NCI-H1694 (cell line): ENCODE measurements at places on chromosomes 7 and 10.

GRCh38 chr10:80966326-80966986 lies 428.8 kb downstream of the SH2D4B start:
- no peak for DNase-seq

GRCh38 chr10:124116771-124117510 lies 23.5 kb upstream of the CHST15 start:
- no peak for DNase-seq

DNA sequence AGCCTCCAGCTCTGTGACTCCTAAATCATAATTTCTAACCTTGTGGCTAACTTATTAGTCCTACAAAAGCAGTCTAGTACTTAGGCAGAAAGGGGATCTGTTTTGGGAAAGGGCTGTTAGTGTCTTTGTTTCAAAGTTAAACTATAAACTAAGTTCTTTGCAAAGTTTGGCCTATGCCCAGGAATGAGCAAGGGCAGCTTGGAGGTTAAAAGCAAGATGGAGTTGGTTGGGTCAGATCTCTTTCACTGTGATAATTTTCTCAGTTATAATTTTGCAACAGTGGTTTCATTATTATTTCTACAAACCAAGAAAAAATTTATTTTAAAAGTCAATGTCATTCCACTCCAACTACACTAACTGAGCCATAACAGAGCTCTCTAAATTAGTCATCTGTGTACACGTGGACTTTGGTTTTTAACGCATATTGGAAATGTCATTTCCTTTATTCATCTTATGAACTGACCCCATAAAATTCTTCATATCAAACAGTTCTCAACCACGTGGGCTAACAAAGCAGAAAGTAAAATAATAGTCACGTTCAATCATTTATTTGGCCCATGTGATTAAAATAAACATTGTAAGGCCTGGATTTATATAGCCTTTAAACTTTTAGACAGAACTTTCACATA lies 143.2 kb upstream of the C7orf33 start:
- no peak for DNase-seq

DNA sequence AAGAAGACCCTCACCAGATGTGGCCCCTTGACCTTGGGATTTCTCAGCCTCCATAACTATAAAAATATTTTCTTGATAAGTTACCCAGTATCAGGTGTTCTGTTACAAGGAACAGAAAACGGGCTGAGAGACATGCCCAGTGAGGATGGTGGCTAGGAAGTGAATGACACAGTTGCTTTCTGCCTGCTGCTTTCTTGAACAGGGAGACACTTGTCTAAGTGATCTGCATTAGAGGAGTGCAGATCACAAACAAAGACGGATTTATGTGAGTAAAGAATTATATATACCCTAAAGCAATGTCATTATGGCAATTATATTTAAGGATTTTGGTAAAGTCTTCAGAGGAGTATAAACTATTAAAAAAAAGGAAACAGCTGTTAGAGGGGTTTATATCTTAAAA lies 169.2 kb upstream of the AHR start:
- no peak for DNase-seq

- no peak for DNase-seq
Observed at GRCh38 chr10:69898524-69898923, 96.8 kb downstream of the COL13A1 start.

GRCh38 chr7:45624392-45624760 lies 50.2 kb downstream of the ADCY1 start:
- DNase-seq = no peak

- no peak for DNase-seq
Observed at GRCh38 chr7:14825912-14826311, 76.6 kb downstream of the DGKB start.

DNA sequence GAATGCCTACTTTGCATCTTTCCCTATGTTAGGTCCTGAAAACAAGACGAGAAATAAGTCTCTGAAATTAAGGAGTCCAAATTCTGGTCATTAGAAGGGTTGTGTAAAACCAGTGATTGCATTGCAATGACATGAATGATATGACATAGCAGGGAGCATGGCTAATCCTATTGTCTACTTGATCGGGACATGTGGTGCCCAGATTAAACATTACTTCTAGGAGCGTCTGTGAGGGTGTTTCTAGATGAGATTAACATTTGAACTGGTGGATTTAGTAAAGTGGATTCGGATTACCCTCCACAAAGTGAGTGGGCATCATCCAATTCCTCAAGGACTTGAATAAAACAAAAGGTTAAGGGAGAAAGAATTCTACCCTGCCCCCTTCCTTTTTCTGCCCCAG lies 434.9 kb upstream of the KLF6 start:
- no peak for DNase-seq

- no peak for DNase-seq
Observed at GRCh38 chr7:156554488-156554887, 86.1 kb upstream of the RNF32 start.

DNA sequence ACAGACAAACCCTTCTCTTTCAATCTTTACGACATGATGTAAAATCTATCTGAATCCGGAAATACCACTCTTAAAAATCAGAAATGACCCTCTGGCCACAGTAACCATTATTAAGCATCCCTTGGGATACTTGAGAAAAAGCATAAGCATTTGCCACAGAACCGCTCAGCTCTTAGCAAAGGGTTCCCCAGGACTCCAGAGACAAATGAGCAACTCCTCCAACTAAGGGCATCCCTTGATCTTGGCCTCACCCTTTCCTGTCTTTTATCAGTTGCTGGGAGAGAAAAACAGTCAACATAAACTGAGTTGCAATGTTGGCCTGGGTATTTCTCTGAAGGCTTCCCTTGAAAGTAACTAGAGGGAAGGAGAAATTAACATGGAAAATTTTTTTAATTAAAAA lies 3.5 kb downstream of the PDLIM1 start:
- no peak for DNase-seq
